GM12892 (cell line): ENCODE measurements at places on chromosomes 1 and 21.
A peak's percentile ranks its signal among the peaks of the same experiment; 100 is the strongest.

DNA sequence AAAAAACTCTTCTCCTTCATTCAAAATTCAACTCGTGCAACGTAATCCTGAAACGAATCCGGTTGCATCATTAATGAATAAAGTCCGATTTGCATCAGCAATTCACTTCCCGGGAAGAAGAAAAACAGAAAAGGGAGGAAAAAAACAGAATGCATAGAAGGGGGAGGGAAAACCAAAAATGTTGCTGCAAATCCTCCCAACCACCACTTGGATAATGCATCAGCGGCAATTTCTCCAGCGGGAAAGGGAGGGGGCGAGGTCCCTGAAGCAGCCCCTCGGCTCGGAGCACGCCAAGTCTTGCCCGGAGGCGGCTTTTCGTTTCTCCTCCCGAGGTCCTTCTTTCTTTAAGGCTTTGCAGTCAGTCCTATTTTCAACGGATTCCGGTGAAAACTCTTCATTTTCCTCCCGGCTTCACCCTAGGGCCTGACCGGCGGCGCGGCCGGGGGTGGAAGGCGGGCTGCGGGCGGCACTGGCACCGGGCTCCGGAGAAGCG is 723 bp downstream of the CDC42BPA start:
- no peak for DNase-seq

DNA sequence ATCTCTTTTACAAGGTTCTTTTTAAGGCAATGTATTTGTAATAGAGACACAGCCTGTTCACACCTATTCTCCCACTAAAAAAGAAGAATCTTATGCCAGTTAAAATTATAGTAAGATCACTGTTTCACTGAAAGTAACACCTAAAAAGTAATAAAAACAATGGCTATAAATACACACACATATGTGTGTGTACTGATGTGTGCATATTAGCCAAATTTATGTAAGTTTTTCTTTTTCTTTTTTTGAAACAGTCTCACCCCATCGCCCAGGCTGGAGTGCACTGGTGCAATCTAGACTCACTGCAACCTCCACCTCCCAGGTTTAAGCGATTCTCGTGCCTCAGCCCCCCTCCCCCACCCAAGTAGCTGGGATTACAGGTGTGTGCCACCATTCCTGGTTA is 56.8 kb upstream of the SLC30A10 start:
- no peak for DNase-seq

DNA sequence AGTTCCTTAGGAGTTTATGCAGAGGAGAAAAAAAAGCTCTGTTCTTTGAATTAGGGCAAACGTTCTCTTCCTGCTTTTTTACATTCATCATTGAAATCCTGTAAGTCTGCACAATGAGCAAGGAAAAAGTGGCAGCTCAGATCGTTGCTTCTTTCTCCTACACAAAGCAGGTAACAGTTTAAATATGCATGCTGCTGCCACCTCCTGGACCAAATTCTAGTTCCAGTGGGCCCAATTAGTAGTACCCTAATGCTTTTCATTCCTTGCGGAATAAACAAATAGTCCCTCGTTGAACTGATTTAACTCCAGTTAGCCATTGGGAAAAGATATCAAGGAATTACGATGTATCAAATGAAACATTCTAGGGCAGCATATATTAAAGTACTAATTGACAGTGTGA is 20.1 kb downstream of the YTHDF2 start:
- DNase-seq: no peak

- DNase-seq: peak; percentile 51
These were observed 21.5 kb downstream of the STPG1 start for GRCh38 chr1:24391882-24392603.

DNA sequence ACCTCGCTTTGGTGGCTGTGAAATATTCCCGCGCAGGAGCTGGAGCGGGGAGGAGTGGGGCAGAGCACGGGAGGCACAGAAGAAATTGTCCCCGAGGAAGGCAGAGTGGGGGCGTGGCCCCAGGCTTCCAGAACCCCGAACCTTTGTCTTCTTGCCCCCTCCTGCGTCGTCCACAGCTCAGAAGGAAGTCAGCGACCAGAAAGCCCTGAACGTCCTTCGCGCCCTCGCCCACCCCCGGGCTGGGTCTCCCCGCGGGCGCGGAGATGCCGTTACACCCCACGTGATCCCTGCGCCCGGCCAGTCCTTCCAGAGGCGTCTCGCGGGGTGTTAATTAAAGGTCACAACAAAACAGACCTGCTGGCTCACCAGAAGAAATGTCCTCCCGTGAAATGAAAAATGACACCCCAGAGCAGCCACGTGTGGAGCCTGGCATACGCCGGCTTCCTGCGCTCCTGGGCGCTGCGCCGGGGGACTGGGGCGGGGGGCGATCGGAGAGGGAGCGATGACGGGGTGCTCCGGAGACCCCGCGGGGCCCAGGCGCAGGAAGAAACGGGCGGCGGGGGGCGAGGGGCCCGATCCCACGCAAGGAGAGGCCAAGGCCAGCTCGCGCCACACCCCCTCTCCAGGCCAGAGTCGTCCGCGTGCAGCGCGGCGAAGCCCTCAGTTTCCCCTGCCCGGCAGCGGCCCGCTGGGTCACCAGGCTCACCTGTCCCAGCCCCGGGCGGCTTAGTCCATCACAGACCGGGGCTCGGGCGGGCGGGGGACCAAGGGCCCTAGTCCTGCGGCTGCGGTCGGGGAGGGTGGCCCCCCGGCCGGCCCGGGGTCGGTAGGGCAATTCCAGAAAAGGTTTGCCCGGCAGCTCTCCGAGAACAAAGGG is 995 bp upstream of the KIF26B start:
- DNase-seq: peak; percentile 18

DNA sequence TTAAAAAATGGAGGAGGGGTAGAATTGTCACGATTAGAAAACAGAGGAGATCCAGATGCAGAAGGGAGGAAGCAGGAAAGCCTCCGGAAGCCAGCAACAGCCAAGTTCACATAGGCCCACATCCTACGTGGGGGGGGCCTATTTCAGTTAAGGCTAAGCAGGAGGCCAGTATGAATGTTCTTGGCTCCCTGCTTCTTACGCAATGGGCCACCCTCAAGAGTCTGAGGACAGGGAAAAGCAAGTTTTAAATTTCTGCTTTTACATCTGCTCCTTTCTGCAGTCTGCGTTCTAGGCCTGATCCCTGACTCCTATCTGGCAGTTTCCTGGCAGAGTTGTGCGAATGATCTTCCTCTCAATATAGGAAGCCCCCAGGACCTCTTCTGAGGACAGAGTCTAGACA is 30.6 kb downstream of the RABIF start:
- no peak for DNase-seq

- DNase-seq: no peak
These were observed 704.5 kb upstream of the ADGRL4 start for GRCh38 chr1:79711001-79711431.

DNA sequence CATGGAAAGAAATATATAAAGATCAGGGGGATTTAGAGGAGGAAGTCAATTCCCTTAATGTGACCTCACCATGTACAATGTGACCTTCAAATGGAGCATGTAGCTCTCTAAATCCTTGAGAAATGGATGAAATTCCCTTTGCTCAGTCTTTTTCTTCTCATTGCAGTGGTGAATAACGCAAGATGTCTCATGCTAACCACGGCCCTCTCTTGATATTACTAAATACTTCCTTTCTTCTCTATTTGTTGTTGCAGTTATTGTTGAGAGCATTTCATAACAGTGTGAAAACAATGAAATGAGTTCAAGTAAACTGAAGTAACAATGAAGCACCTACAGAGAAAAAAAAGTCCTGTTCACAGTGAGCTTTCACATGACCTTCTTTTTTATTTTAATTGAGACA is 55.6 kb downstream of the ZNF281 start:
- no peak for DNase-seq

DNA sequence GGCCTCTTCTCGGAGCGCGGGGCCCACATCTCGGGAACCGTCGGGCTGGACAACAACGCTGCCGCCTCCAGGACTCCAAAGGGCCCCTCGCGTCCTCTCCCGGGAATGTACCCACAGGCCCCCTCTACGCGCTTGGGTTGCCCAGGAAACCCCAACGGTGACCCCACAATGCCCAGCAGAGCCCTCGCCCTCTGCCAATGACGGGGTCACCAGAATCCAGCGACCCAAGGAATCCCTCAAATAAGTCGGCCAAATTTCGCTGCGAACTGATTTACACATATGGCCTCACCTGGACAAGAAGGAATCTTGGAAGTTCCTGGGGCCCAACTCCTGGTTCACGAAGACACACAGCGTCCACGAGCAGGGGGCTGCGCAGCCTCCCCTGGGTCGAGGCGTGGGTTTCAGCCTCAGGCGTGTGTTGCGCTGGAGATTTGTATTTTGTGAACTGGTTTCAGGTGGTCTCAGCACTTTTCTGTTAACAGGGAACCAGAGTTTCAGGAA is 78.1 kb downstream of the DESI2 start:
- no peak for DNase-seq

- DNase-seq: no peak
These were observed 104.6 kb downstream of the DIRAS3 start for GRCh38 chr1:67945733-67946374.

DNA sequence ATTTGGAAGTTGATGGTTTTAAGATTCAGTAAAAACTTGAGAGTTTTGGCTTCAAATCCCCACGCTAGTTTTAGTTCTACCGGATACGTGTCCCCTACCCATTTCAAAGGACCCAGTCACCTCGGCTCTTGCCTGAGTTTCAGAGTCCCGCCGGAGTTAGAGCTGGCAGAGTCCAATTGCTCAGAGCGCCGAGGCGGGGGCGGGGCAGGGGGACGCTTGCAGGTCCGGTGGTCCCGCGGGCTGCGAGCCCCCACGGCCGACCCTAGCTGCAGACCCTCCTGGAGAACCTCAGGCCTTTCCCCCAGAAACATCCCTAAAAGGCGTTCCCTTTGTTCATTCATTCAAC is 765 bp upstream of the VPS45 start:
- DNase-seq: peak; percentile 25

GRCh38 chr1:235339746-235340145 is 11.4 kb downstream of the GGPS1 start:
- no peak for DNase-seq
